ENCODE measurements at places on chromosomes 16 and 17.

DNA sequence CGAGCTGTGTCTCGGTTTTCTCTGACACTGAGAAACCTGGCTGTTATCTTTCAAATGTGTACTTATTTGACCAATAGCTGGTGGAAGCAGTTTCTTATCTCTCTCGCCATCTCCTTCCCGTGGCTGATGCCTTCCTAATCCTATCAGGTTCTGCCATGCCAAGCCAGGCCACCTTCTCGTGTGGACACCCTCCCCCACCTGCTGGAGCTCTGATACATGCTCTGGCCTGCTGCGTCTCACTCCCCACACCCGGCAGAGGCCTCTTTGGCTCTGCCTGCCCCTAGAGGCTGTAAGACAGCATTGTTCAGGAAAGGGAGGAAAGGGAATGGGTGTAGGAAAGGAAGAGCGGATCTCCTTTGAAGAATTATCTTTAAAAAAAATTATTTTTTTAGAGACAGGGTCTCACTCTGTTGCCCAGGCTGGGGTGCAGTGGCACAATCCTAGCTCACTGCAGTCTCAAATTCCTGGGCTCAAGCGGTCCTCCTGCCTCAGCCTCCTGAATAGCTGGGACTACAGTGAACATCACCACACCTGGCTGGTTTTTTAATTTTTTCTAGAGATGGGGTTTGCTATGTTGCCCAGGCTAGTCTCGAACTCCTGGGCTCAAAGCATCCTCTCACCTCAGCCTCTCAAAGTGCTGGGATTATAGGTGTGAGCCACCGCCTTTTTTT is 7.5 kb upstream of the ARMC5 start:
- no peak for DNase-seq

- no peak for DNase-seq
Measured at GRCh38 chr16:49460786-49461470, 87.3 kb downstream of the C16orf78 start.

DNA sequence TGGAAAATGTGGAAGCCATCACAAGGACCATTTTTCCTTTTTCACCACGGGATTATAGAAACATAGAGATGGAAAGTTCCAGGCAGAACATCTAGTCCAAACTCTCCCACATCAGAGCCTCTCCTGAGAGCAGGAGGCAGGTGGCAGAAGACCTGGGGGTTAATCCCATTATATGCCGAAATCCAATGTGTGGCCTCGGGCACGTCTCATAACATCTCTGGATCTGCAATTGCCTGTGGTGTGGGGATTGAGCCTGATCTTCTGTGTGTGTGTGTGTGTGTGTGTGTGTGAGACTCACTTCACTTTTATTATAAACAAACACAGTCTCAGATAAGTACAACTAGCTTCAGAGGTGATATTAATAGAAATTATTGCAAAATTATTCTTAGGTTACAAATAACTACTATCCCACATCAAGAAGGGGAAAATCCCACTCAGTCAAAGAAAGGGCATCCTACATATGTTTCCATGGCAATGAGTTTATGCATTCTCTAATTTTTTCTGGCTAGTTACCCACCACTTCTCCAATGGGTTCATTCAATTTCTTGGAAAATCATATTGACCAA is 199.1 kb downstream of the FOXL1 start:
- no peak for DNase-seq

GRCh38 chr17:20010099-20010863 is 1.1 kb downstream of the SPECC1 start:
- no peak for DNase-seq

DNA sequence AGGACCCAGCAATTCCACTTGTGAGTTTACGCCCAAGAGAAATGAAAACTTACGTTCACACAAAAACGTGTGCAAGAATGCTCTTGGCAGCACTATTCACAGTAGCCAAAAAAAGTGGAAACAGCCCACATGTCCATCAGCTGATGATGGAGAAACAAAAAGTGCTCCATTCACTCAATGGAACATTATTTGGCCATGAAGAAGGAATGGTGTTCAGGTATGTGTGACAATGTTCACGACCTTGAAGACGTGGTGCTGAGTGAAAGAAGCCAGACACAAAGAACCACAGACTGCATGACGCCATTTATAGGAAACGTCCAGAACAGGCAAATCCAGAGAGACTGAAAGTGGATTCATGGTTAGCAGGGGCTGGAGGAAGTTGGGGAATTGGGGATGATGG is 84.9 kb downstream of the ZDHHC7 start:
- no peak for DNase-seq

DNA sequence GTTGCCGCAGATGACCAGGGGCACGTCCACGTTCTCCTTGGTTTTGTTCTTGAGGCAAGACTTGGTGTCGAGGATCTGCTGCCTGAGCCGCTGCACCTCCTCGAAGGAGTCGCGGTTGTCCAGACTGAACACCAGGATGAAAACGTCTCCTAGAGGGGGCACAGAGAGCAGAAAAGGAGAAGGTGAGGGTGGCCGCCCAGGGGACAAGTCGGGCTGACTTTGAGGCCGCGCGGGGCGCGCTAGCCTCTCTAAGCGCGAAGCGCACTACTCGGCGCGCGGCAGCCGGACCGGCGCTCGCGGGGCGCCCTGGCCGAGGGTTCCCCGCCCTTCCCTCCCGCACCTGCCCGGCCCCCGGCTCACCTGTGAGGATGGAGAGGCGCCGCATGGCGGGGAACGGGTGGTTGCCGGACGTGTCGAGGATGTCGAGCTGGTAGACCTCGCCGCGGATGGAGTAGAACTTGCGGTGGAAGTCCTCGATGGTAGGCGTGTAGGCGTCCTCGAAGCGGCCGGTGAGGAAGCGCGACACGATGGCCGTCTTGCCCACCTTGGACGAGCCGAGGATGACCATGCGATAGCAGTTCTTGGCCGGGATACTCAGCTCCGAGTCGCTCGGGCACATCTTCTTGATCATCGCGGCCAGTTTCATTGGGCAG is 533 bp downstream of the RASD1 start:
- no peak for DNase-seq

All from stimulated activated CD8-positive, alpha-beta memory T cell treated with anti-CD3 and anti-CD28 coated beads, Interleukin-7, amount 100 ng/mL, for 4 hours (primary cell).